ENCODE measurements at places on chromosomes 11 and 22. TPM values are rescaled to one million over a fixed set of nuclear protein-coding genes. Genes with fewer than 3 reads are reported as not detected.

The CNTN5 gene
- not detected for total RNA-seq

The MICAL2 gene
- total RNA-seq, result 263 TPM

The CYP2R1 gene
- 3.2 TPM for total RNA-seq

DNA sequence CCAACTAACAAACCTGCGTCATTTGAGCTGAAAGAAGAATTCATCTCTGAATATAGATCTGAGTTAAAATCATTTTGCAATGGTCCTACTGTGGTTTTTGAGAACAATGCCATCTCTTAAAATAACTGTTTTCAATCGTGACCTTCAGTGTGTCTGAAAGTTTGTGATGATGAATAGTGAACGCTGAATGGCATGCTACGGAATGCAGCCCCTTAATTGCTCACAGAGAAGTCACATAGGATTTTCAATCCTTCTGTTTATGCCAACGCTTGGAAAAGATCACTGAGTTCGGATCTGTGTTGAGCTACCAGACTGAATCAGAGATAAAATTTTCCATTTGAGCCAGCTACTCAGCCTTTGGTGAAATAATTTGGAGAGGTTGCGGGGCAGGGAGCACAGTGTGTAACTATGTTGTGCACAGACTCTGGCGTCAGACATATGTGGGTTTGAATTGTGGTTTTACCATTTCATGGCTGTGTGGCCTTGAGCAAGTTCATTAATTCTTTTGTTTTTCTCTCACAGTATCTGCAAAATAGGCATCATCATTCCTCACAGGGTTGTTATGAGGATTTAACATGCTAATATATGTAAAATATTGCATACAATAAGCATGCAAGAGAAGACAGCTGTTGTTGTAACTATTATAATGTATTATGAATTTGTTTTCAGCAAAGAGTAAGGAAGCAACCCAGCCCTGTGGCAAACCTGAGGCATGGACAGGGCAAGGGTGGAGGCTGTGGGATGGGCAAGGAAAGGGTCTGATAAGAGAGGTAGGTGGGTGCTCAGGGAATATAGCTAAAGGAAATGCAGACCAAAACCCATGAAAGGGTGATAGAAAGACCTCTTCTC lies 679.9 kb downstream of the KCNA4 start:
- DNase-seq, result peak; percentile 45
- H3K27me3 ChIP-seq, result 0 out of 2 replicates have a peak, but pooled peaks cover 3% of the 10 kb centered on the region
- peak overlapping the region; percentile 72 for H3K27ac ChIP-seq
- H3K4me3 ChIP-seq, result peak overlapping the region; percentile 70
- H3K4me1 ChIP-seq, result peaks cover 64% of the 10 kb centered on the region

DNA sequence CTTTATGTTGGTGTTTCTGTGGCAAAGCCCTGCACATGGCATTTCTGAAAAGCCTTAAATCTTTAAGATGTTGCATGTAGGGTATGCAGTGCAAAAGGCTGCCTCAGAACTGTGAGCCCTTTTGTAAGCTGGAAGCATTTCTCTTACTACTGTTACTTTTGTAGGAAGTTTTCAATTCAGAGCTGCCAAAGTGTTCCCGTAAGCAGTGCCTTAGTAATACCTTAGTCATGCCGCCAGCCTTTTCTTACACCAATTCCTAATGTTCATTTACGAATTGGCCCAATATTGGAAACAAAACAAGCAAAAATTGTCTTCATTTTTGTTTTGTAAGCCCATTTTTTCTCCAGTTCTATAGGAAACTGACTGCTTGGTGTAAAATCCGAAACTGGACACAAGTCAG lies 67.4 kb upstream of the RASSF10 start:
- peaks cover 73% of the 10 kb centered on the region for H3K36me3 ChIP-seq
- no peak for DNase-seq
- no peaks in the 10 kb centered on the region for H3K4me1 ChIP-seq
- peaks cover 1% of the 10 kb centered on the region for H3K27me3 ChIP-seq
- no peak overlapping the region for H3K4me3 ChIP-seq
- H3K27ac ChIP-seq, result no peak overlapping the region

DNA sequence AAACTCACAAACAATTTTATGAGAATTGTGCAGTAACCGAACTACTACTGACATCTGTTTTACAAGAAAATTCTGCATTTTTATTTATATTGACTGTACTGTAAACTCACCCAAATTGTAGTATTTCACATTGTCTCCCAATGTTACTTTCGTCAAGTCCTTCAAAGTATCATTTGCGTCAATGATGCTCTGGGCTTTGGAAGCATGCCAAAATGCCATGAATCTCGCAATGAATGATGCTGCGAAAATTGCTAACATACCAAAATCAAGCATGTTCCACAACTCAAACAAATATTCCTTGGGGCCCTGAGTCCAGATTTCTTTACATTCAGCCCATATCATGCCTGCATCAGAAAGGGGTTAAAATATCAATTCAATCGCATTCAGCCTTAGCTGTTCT lies 107.6 kb downstream of the TRPC6 start:
- H3K36me3 ChIP-seq, result no peaks in the 10 kb centered on the region
- no peaks in the 10 kb centered on the region for H3K4me1 ChIP-seq
- no peak overlapping the region for H3K4me3 ChIP-seq
- no peak overlapping the region for H3K27ac ChIP-seq

- peaks cover 14% of the 10 kb centered on the region for H3K36me3 ChIP-seq
- H3K27me3 ChIP-seq, result peaks cover 2% of the 10 kb centered on the region
- H3K27ac ChIP-seq, result peak within 1 kb of the TSS; percentile 90
Measured at GRCh38 chr22:41204992-41205900, at the start of gene L3MBTL2. Gene L3MBTL2, plus strand, starts transcription at chr22:41205312. Its CDS starts 51 bp downstream, at chr22:41205363.

The MYH9 gene
- total RNA-seq, result 895 TPM

- H3K27ac ChIP-seq, result peak overlapping the region; percentile 50
- no peak overlapping the region for H3K4me3 ChIP-seq
- H3K27me3 ChIP-seq, result peaks cover 2% of the 10 kb centered on the region
- DNase-seq, result peak; percentile 67
- H3K4me1 ChIP-seq, result peaks cover 36% of the 10 kb centered on the region
Measured at GRCh38 chr11:128725630-128726319, 31.9 kb downstream of the FLI1 start.

DNA sequence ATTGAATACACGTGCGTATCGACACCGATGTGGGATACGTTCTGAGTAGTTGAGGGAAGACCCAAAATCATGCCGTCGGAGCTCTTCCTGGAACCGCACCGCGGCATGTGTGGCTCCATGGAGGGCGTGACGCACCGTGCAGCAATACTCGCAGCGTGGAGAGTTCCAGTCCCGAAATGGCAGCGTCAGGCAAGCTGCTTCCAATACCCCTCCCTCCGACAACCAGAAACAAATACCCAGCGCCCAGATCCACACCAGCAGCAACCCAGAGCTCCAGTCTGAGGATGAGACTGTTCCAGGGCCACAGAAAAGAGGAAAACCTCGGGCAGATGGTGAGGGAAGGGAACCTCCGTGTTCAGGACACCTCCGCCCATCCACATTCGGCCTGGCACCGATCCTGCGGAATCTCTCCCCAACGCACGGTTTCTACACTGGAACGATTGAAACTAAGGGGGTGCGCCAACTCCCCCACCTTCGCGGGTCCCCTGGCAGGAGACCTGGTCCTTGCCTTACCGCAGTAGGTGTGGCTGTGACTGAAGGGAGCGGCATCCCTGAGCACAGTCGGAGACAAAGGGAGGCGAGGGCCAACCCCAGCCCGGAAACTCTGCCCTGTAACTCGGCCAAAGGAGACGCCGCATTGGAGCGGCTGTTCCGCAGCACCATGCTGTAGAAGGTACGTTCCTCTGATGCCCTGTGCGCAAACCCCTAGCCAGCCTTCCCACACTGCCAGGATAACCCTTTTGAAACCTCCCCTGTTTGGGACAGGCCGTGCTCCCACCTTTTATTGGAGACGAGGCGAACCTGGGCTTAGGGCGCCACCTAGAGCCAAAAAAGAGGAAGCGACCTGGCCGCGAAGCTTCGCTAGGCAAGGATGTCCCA lies 28.2 kb downstream of the DBX1 start:
- peak overlapping the region; percentile 24 for H3K27ac ChIP-seq
- peak; percentile 43 for DNase-seq
- H3K27me3 ChIP-seq, result no peaks in the 10 kb centered on the region
- H3K4me3 ChIP-seq, result peak overlapping the region; percentile 85
- H3K4me1 ChIP-seq, result peaks cover 32% of the 10 kb centered on the region

DNA sequence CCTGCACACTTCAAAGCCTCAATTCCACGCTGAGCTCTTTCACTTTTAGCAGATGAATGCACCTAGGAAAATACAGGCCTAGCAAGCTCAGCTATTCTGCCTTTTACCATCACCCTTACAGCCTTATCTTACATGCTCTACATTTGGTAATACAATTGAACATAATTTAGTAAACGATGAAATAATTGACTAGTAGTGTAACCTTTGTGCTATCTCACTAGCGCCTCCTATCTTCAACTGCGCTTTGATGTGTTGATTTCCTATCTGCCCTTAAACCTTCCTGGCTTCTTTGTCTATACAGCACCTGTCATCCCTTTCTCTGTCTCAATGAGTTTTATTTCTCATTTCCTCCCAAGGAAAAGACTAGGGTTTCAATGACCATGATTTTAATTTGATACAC lies 149.7 kb downstream of the LRRC4C start:
- no peak overlapping the region for H3K27ac ChIP-seq
- no peak overlapping the region for H3K4me3 ChIP-seq
- peaks cover 3% of the 10 kb centered on the region for H3K27me3 ChIP-seq
- no peak for DNase-seq
- no peaks in the 10 kb centered on the region for H3K4me1 ChIP-seq

The CHEK1 gene
- total RNA-seq, result 26.2 TPM

DNA sequence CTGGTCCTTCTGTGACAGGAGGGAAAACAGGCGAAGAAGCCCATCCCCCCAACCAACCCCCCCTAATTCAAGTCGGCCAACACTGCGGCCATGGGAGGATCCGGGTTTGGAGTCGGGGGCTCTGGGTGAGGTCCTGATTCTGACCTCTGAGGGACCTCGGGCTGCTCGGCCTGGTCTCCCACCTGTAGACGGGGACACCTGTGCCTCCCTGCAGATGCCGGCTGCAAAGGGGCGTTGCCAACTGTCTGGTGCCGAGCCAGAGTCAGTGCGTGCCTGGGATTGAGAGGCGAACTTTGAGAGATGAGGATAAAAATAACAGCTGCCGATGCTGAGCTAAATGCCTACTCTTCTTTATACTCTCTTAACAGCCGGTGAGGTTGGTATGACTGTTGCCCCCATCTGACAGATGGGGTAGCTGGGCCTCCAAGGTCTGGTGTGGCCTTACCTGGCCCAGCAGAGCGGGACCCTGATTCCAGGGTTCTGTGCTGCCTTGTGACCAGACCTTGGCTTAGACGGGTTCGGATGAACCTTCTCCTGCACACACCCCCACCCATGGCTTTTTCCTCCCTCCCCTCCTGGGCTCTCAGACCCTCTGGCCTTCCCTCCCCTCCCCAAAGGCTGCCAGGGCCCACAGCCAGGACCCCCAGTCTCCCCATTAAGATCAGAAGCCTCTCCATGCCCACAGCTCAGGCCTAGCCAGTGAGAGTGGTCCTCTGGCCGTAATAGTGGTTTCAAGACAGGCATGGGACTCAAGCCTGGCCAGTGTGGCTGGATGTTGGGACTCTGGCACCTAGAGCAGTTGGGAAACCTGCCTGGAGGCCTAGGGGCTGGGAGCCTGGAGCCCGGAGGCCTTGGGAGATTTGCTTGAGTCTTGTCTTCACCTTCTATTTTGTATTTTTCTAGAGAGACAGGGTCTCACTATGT lies 41.7 kb downstream of the KCNJ4 start:
- no peak overlapping the region for H3K4me3 ChIP-seq
- no peak overlapping the region for H3K27ac ChIP-seq
- no peaks in the 10 kb centered on the region for H3K36me3 ChIP-seq
- H3K4me1 ChIP-seq, result no peaks in the 10 kb centered on the region

The CDKN1C gene
- 0.21 TPM for total RNA-seq

GRCh38 chr11:8067567-8067928 lies 13.5 kb upstream of the TUB start:
- no peak for DNase-seq
- no peak overlapping the region for H3K27ac ChIP-seq
- H3K4me1 ChIP-seq, result peaks cover 32% of the 10 kb centered on the region
- no peak overlapping the region for H3K4me3 ChIP-seq

GRCh38 chr11:104764710-104765045 lies 133.6 kb downstream of the CASP12 start:
- H3K27ac ChIP-seq, result no peak overlapping the region
- DNase-seq, result no peak
- no peaks in the 10 kb centered on the region for H3K27me3 ChIP-seq
- peaks cover 5% of the 10 kb centered on the region for H3K4me1 ChIP-seq
- H3K36me3 ChIP-seq, result no peaks in the 10 kb centered on the region
- H3K4me3 ChIP-seq, result no peak overlapping the region

DNA sequence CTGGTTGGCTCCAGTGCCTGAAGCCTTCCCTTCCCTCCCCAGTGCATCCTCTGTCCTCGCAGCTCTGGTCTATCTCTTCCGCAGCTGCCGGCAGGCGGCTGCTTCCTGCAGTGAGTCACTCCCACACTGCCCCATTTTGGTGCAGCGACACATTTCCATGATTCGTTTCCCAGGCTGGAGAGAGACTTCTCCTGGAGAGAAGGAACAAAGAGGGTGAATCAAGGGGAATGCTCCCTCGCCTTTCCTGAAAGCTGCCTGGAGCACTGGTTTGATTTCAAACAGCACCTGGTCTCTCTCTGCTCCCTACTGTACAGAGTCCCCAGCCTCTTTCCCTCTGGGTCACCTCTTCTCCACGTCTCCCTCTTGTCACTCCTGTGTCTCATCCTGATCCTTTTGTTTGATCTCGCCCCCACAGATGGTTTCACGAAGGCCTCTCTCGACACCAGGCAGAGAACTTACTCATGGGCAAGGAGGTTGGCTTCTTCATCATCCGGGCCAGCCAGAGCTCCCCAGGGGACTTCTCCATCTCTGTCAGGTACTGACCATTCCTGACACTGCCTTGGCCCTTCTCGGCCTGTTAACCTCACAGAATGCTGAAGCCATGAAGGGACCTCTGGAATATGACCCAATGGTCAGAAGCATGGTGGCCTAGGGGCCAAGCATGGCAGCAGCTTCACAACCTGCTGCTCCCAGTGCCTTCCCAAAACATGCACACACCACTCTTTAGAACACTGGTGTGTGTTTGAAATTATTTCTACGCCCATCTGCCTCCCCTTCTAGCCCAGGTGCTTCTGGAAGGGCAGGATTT lies at the start of gene TMA7B:
Gene TMA7B, plus strand, starts transcription at position 758 of the 808 bp plus-strand sequence. CDS start 3,978 bp downstream, outside the sequence.
- DNase-seq, result peak; percentile 58
- H3K4me3 ChIP-seq, result peak within 1 kb of the TSS; percentile 77
- H3K4me1 ChIP-seq, result peaks cover 30% of the 10 kb centered on the region
- peak within 1 kb of the TSS; percentile 94 for H3K27ac ChIP-seq
- H3K36me3 ChIP-seq, result no peaks in the 10 kb centered on the region

Data from HFFc6 (cell line).